ENCODE measurements at places on chromosomes 5 and 9. TPM values are rescaled to one million over a fixed set of nuclear protein-coding genes. Genes with fewer than 3 reads are reported as not detected.

DNA sequence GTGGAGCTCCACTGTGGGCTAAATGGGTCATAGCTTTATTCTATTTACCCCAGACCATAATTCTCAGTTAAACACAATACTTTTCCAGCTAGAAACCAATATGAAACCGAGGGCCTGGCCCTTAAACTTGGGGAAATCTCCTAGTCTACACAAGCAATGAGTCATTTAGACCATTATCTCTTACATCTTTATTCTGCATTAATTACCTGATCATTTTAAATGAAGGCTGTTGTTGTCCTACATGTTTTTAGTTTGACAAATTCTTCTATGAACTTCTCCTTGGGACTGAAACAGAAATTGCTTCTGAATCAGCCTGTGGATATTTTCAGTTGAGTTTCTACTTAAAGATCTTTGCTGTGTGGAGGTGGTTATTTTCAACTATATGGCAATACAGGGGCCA, 37.9 kb downstream of the RAI14 start:
- no peaks in the 10 kb centered on the region for H3K27me3 ChIP-seq
- H3K4me3 ChIP-seq, result no peak overlapping the region
- peaks cover 3% of the 10 kb centered on the region for H3K4me1 ChIP-seq
- DNase-seq, result no peak
- no peaks in the 10 kb centered on the region for H3K36me3 ChIP-seq
- H3K27ac ChIP-seq, result no peak overlapping the region

- H3K36me3 ChIP-seq, result no peaks in the 10 kb centered on the region
- H3K4me3 ChIP-seq, result no peak overlapping the region
Observed at GRCh38 chr5:54361691-54362411, 51.5 kb upstream of the ARL15 start.

- no peaks in the 10 kb centered on the region for H3K36me3 ChIP-seq
- no peaks in the 10 kb centered on the region for H3K27me3 ChIP-seq
- DNase-seq, result no peak
- no peaks in the 10 kb centered on the region for H3K4me1 ChIP-seq
Observed at GRCh38 chr9:18154661-18155060, 319.3 kb upstream of the ADAMTSL1 start.

DNA sequence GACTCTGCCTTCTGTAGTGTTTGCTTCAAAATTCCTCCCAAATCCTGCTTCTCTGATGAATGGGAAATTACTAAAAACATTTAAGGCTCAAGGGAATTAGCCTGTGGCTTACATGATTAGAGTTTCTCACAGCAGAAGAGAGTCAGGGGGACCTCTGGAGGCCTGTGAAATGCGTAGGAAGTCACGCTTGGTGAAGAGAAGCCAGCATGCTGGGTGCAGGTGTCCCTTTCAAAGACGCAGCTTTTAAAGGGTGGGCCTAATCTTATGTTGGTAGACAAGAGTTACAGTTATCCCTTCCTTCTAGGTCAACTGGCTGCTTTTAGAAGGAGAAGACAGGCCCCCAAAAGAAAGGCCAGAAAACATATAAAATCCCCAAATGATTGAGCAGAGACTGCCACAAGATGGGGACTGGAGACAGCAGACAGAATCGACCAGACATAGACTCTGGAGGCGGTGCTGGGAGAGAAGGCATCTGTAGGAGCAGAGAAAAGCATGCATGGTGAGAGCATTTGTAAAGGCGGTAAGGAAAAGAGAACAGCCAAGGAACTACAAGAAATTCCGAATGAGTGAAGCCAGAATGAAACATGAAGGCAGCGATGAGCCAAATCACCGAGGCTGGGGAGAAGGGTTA, 42.3 kb downstream of the B4GALT1 start:
- DNase-seq, result no peak
- no peaks in the 10 kb centered on the region for H3K36me3 ChIP-seq
- no peaks in the 10 kb centered on the region for H3K27me3 ChIP-seq
- H3K4me3 ChIP-seq, result no peak overlapping the region
- no peaks in the 10 kb centered on the region for H3K4me1 ChIP-seq

GRCh38 chr5:149215478-149216090, 56.1 kb upstream of the AFAP1L1 start:
- H3K4me3 ChIP-seq, result no peak overlapping the region
- H3K27ac ChIP-seq, result no peak overlapping the region
- peaks cover 43% of the 10 kb centered on the region for H3K4me1 ChIP-seq
- peaks cover 53% of the 10 kb centered on the region for H3K36me3 ChIP-seq
- no peak for DNase-seq

- no peak overlapping the region for H3K27ac ChIP-seq
- 0 out of 2 replicates have a peak, but pooled peaks cover 5% of the 10 kb centered on the region for H3K4me1 ChIP-seq
- H3K27me3 ChIP-seq, result no peaks in the 10 kb centered on the region
- H3K36me3 ChIP-seq, result no peaks in the 10 kb centered on the region
Observed at GRCh38 chr9:129270903-129271431, 92.9 kb upstream of the IER5L start.

DNA sequence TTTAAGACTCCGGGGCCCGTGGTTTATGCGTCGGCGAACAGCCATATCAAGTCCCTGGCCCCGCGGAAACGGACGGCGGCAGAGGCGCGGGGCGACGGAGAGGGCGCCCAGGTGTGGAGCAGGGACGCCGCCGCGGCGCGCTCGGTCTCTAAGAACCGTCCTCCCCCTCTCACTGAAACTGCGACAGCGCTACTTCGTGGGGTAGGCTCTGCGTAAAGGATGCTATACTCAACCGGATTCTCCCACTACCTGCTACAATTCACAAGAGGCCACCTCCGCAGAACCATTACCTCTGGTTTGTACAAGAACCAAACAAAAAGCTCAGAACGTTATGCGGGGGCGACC, 404 bp downstream of the MRNIP start:
- H3K27ac ChIP-seq, result no peak overlapping the region
- H3K36me3 ChIP-seq, result peaks cover 20% of the 10 kb centered on the region
- DNase-seq, result no peak
- no peaks in the 10 kb centered on the region for H3K27me3 ChIP-seq

Gene PLPP7
- not detected for total RNA-seq

Gene PRDM9
- not detected for total RNA-seq

Gene PCDHGB4
- 0.18 TPM for total RNA-seq

Measured in SJSA1 (cell line).